ENCODE measurements at places on chromosomes 6 and 20.

- DNase-seq: no peak
Measured at GRCh38 chr6:89475634-89476033, 42.7 kb downstream of the ANKRD6 start.

- DNase-seq: no peak
Measured at GRCh38 chr6:52125572-52125971, 38.2 kb upstream of the PKHD1 start.

GRCh38 chr6:53593001-53593488 is 48.1 kb upstream of the GCLC start:
- no peak for DNase-seq

DNA sequence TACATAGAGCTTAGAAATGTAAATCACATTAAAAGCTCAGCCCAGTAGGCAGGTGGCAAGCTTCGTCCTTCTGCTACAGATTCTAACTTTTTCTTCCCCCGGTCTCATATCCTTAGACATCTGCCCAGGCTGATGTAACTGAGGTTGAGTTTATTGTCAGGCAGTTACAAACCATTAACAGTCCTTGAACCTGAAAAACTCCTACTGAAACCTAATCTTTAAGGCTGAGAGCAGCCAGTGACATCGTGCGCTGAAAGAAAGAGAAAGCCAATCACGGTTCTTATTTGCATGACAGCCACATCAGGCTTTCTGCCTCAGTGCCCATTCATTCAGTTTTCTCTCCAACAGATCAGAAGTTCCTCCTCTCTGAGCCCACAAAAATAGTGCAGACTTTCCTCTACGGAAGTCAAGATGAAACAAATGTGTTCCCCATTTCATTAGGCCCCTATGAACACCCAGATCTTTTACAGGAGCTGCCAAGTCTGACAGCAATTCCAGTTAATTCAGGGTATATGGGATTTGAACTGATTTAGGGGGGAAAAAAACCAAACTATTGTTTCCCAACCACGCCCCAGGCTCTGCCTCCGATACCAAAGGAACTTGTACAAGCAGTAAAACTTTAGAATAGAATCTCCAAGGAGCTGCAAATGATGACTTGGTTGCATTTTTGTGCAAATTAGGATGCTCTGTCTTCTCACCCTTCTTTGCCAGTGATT is at the start of gene NHSL1:
Gene NHSL1, minus strand, starts transcription at position 192 of the 716 bp plus-strand sequence. CDS start 204 bp downstream, outside the sequence.
- no peak for DNase-seq

DNA sequence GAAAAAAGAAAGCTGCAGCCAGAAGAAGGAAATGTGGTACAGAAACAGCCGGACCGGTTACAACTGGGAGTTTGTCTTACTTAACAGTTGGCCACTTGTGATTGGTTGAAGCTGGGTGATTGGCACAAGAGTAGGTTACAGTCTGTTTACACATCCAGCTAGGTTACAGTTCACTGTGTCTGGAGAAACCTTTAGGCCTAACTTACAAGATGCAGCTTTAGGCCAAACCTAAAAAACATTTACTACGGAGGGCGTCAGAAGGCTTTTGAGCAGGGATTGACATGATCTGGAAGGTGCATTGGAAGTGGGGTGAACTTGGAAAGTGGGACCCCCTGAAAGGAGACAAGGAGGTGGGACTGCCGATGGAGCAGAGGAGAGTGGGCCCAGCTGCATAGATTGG is 122.3 kb downstream of the BANF2 start:
- DNase-seq: no peak

- no peak for DNase-seq
Measured at GRCh38 chr6:26272171-26272637, 92.8 kb upstream of the BTN3A2 start.

- DNase-seq: no peak
Measured at GRCh38 chr6:113879186-113880096, 22.3 kb downstream of the MARCKS start.

- no peak for DNase-seq
Measured at GRCh38 chr6:168302534-168302933, 17.0 kb downstream of the DACT2 start.

- no peak for DNase-seq
Measured at GRCh38 chr6:127031511-127031910, 87.0 kb upstream of the RSPO3 start.

DNA sequence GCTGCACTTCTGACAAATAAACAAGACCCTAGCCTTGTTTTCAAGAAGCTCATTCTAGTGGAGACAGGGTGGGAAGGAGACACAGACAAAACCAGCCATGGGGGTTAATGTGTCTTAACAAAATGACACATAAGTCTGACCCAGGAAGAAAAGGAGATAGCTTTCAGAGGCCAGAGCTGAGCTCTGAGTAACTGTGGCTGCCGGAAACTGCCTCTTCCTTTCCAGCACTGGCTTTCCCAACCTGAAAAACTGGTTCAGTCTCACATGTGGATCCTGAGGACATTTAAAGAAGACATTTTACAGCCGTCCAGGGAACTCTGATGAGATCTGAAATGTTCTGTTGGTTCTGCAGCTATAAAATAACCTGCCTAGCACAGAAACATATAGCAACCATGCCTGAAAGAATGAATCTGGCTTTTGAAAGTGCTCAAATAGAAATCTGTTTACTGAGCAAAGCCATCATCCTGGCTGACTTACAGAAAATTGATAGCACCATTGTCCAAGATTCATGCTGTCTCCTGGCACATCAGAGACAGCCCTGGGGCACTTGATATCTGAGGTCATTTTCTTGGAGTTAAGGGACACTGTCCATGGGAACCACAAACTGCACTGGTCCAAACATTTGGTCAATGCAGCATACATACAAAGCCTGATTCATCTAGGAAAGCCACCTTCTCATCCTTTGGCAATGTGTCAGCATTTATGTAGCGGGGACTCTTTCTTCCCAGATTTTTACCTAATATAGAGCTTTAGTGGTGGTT is 83.2 kb upstream of the PAX1 start:
- DNase-seq: no peak

DNA sequence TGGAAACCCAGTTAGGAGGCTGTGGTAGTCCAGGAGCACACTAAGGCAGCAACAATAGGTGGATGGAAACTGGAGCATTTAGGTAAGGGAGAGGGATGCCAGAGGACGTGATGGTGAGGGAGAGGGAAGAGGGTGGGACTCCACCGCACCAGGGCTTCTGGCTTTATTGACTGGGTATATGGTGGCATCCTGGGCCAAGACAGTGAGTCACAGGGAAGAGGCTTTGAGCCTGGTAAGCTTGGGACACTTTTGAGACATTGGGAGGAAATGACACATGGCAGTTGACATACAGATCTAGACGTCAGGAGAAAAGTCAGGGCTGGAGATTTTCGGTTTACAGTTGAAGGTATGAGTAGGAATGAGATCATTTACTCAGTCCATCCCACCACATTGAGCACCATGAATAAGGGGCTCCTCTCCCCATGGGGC is 14.9 kb downstream of the NT5E start:
- no peak for DNase-seq

GRCh38 chr20:43191143-43191542 is 1.4 kb upstream of the PTPRT start:
- DNase-seq: no peak

DNA sequence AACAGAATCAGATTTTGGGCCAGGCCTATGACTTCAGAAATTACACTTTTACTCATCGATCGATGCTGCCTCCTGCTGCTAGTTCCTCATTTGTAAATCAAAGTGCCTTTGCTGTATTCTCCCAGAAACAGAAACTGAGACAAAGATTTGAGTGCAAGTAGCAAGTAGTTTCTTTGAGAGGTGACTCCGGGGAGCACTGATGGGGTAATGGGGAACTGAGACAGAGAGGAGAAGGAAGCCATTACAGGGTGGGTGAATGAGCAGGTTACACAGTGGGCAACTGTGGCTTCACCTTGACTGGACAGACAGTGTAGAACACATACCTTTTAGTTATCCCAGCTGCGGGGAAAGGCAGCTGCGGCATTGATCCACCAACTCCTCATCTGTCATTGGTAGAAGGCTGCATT is 9.7 kb upstream of the CD40 start:
- DNase-seq: no peak

DNA sequence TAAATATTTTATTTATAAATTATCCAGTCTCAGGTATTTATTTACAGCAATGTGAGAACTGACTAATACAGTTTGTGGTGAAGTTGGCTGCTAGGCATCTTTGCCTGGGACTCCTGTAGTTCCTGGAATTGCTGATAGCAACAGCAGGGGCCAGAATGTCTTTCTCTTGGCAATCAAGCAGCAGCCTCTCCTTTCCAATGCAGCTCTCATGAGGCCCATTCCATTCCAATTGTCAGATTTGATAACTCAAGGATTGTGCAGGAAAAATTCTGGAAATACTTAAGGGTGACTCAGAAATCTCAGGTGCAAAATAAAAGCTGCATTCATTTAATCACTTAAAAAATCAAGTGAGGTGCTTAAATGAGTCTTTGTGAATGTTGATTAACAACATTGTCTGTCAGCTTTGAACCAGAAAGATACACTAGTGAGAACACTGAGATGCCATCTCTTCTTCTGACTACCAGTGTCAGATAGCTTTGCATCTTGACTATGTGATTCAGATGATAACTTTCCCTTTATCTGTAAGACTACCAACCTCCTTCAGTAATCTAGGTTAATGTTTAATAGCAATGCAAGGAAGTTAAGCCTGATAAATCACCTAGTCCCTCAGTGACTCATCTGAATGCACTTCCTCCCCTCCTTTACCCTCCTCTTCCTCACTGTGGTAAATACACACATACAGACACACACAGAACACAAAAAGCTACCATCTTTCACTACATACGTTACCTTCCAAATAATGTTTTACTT is 32.1 kb upstream of the COL21A1 start:
- no peak for DNase-seq

DNA sequence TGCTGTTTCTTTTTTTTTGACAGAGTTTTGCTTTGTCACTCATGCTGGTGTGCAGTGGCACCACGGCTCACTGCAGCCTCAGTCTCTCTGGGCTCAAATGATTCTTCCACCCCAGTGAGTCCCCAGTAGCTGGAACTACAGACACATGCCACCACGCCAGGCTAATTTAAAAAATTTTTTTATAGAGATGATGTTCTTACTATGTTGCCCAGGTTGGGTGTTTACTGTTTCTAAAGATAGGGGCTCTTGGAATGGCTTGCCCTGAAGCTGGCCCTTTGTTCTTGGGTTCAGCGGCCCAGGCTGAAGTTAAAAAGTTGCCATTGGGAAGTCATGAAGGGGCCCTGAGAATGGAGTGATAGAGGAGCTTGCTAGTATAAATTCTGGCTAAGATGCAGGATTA is 16.5 kb downstream of the RALGAPB start:
- DNase-seq: no peak

- no peak for DNase-seq
Measured at GRCh38 chr20:38075161-38075998, 41.8 kb downstream of the RPRD1B start.

DNA sequence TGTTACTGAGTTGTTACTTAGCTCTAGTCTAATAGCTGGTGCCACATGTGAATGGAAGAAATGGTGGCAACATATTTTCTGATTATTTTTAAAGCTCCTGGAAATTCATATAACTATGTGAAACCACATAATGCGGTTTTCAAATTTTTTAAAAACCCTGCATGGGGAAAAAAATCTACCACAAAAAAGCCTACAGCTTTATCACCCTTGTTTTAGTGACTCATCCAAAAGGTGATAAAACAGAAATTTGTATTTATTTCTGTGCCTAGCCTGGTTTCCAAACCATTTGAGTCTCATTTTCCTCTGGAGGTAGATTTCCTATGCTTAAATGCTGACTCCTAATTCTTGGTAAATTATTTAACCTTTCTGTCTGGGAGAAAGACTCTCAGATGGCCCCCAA is 5.4 kb upstream of the FBXO30 start:
- no peak for DNase-seq

- no peak for DNase-seq
Measured at GRCh38 chr20:9974324-9974723, 60.5 kb upstream of the ANKEF1 start.

DNA sequence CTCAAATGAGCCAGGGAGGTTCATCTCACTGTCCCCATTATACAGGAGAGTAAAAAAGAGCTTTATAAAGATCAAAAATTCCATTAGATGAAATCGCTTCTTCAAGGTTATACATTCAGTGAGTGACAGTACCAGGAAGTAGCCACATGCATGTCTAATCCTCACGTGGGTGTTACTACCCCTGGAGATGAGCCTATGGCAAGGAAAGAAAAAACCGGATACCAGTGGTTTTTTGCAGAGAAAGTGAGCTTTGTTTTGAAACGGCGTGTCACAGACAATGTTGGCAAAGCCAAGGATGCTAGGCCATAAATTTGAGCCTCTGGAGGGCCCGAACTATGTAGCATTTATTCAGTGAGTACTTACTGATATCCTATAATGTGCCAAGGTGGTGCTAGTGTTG is 215.0 kb upstream of the RIN2 start:
- DNase-seq: no peak

DNA sequence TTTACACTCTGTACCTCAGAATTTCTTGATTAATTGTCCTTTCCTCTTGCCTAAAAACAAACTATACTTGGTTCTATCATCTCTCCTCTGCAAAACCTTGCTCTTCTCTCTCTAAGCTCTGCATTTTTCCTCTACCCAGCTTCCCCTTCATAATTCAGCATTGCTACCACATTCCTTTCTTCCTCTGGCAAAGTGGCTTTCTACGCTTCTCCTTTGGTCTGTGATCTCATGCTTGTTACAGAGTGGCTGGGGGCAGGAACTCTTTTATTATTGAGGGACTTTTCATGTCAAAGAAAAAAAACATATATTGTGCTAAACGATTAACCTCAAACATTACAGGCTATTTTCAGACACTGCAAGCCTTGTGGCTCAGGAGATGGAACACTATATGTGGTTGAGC is 333.3 kb upstream of the KCNQ5 start:
- DNase-seq: no peak

DNA sequence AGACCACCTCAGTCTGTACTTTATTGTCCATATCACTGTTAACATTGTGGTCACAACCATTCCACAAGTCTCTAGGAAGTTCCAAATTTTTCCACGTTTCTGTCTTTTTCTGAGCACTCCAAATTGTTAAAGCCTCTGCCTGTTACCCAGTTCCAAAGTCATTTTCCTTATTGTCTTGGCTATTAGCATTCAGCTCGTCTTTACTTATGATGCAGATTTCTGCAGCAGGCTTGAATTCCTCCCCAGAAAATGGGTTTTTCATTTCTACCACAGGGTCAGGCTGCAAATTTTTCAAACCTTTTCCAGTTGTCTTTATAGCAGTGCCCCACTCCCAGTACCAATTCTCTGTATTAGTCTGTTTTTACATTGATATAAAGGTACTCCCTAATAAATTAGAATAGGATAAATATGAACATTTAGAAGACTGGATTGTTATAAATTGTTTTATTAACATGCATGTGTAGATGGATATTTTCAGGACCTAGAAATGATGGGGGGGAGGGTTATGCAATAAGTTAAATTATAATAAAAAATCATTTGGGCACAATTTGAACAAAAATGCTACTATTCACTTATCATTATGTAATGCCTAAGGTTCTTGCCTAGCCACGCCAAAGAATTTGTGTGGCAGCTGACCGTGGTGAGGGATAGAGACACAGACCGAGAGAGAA is 595.3 kb upstream of the ADGRB3 start:
- DNase-seq: no peak

GRCh38 chr20:38847840-38848239 is 42.3 kb downstream of the PPP1R16B start:
- no peak for DNase-seq

Measured in stimulated activated CD4-positive, alpha-beta T cell treated with anti-CD3 and anti-CD28 coated beads, Interleukin-12 subunit alpha, Interleukin-12 subunit beta, amount 100 ng/mL, for 24 hours (primary cell).